ENCODE measurements at places on chromosomes 12 and 14.
A peak's percentile ranks its signal among the peaks of the same experiment; 100 is the strongest.

DNA sequence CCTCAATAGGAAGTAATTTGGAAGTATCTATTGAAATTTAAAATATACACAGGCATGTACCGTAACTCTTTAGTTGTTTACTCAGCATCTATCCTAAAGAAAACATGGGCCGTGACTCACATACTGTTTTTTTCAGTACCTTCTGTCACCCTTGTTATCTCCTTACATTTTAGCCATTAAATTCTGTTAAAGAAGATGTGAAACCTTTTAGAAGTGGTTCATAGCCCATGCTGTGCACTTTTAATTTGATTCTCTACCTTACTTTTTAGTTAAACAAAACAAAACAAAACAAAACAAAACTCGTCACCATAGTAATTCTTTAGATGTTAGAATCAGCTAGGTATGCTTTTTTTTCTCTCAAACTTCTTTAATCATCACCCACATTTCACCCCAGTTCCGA is 494.4 kb upstream of the RGS6 start:
- no peak for DNase-seq

DNA sequence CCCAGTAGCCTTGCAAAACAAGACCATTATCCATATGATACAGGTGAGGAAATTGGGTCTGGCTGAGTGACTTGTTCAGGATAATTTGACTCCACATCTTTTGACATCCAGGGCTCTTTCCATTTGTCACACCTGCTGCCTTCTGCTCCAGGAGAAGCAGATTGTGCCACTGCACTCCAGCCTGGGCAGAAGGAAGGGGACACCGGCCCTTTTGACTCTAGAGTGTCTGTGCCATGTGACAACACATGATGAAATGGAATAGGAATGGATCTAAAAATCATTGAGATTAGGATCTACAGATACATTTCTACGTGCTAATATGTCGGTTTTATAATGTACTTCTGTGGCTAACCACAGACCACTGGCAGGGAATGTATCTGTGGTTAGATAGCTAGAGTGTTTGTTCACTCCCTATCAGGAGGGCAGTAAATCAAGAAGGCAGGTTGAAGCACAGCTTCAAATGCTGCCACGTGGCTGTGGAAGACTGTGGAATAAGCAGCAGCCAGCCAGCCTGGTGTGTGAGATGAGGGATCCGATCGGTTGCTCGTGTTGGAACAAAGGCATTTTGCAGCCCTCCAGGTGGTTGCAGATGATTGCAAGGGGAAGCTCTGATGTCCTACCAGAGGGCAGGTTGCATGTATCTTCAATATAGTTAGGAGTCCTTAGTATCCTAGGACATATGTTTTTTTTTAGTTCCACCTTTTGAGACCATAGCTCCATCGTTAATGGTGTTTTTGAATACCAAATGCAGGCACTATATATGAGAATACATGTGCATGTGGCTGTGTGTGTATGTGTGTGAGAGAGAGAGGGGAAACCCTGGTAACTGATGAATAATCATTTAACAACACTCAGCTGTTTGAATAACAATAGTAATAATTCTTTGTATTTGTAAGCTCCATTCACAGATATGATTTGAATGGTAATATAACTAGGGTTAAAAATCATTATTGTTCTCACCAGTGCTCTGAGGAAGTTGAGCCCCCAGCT is 28.6 kb downstream of the EML1 start:
- peak; percentile 25 for DNase-seq

- DNase-seq, result no peak
Observed at GRCh38 chr14:34699873-34700621, 14.3 kb downstream of the CFL2 start.

GRCh38 chr14:54929556-54929955 is 26.9 kb upstream of the GCH1 start:
- no peak for DNase-seq

DNA sequence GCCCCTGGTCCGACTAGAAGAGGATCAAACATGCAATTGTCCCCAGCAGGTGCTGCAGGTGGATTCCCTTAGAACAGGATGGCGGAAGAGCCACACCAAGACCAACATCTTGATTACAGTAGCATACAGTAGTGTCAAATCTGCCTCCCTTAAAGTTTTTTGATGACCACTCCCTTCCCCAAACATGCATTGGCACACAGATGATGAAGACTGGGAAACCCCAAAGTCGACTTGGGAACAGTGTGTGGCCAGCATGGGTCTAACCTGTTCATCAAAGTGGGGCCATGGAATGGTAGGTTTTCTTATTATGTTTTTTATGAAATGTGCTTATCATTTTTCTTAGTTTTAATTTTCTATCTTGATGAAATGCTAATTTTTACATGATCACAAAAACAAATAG is 8.8 kb downstream of the PLXNC1 start:
- DNase-seq, result no peak

DNA sequence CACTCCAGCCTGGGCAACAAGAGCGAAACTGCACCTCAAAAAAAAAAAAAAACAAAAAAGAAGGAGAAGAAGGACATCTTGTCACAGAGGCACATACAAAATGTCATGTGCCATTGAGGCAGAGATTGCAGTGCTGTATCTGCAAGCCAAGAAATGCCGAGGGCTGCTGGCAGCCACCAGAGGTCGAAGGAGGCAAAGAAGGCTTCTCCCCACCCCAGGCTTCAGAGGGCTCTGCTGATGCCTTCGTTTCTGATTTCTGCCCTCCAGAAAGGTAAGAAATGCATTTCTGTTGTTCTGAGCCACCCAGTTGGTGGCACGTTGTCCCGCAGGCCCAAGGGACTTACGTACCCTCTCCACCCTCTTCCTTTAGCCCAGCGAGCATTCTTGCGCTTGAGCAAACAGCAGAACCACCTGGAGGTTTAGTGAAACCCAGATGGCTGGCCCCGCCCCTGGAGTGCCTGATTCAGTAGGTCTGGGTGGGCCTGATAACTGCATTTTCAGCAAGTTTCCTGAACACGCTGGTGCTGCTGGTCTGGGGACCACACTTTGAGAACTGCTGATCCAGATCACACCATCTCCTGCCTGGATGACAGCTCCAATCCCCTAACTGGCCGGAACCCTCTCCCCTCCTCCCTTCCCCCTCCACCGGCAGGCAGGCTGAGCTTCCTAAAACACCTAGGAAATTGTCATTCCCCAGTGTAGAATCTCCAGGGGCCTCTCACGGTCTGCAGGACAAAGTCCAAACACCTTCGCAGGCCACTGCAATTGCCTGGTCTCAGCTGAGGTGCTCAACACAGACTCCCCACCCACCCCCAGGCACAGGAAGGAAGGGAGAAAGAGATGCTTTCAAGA is 21.1 kb upstream of the SCARB1 start:
- peak; percentile 19 for DNase-seq

- no peak for DNase-seq
Observed at GRCh38 chr12:44372259-44372658, 503.9 kb downstream of the NELL2 start.

- no peak for DNase-seq
Observed at GRCh38 chr12:82522762-82523161, 163.9 kb upstream of the TMTC2 start.

- DNase-seq, result no peak
Observed at GRCh38 chr12:106187842-106188241, 49.1 kb upstream of the NUAK1 start.

DNA sequence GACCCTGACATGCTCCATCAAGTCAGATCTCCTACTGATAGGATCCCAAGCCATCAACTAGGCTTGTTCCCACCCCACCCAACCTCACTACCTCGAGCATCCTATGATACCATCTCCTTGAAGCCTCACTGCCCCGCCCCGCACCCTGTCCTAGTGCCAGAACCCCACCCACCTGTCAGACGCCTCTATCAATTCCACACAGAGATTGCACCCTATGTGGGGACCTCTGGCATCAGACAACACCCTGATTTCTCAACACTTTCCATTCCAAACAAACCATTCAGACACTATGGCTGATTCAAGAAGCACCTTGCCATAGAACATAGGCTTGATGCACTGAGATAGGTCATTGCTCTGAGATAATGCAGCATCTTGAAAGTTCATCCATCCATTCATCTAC is 3.1 kb upstream of the GLTP start:
- no peak for DNase-seq

DNA sequence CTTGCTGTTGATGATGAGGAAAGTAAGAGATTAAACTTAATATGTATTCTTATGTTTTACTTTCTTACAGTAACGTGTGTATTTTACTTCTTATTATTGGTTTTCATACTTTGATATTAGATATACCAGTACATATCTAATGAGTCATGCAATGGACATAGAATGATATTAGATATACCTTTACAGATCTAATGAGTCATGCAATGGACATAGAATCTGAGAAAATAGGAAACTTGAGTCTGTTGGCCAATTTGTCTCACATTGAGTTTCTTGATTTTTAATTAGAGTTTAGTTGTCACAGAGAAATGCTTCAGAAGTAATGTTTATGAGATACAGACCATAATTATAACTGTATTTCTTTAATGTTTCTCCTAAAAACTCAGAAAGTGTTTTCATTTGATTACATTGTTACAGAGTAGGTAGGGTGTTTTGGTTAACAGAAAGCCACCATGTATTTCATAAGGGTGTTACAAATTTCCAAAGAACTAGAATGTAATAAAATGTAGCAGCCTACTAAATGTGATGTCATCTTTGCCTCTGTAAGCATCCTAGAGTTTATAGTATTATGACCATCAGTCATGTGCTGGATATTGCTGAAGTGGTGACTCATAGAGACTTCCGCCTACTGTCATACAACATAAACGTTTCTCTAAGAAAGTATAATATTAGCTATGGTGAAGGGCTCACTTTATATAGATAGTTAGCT is 3.0 kb downstream of the GAS2L3 start:
- DNase-seq, result no peak

GRCh38 chr12:59828521-59828920 is 232.7 kb downstream of the SLC16A7 start:
- DNase-seq, result no peak

All from nephron progenitor cell (in vitro differentiated cells).